ENCODE measurements at places on chromosomes 3 and 15. TPM values are rescaled to one million over a fixed set of nuclear protein-coding genes. Genes with fewer than 3 reads are reported as not detected.

DNA sequence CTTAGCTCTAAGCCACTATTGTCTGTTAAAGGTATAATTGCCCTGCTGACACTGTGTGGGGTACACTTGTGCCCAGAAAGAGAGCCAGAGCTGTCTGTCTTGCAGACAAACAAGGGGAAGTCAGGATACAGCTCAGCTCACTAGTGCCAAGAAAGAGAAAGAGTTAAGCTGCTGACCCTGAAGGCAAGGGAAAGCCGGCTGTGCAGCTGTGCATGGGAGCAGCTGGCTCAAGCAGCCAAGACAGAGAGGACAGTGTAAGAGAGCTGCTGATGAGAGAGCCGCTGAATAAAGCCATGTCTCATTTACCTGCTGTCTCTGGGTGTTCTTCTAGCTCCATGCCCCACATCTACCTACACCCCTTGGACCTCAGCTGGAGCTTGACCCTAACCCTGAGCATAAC, 428.1 kb upstream of the NAALADL2 start:
- DNase-seq: no peak
- no peak overlapping the region for H3K4me3 ChIP-seq
- no peak overlapping the region for H3K27ac ChIP-seq

DNA sequence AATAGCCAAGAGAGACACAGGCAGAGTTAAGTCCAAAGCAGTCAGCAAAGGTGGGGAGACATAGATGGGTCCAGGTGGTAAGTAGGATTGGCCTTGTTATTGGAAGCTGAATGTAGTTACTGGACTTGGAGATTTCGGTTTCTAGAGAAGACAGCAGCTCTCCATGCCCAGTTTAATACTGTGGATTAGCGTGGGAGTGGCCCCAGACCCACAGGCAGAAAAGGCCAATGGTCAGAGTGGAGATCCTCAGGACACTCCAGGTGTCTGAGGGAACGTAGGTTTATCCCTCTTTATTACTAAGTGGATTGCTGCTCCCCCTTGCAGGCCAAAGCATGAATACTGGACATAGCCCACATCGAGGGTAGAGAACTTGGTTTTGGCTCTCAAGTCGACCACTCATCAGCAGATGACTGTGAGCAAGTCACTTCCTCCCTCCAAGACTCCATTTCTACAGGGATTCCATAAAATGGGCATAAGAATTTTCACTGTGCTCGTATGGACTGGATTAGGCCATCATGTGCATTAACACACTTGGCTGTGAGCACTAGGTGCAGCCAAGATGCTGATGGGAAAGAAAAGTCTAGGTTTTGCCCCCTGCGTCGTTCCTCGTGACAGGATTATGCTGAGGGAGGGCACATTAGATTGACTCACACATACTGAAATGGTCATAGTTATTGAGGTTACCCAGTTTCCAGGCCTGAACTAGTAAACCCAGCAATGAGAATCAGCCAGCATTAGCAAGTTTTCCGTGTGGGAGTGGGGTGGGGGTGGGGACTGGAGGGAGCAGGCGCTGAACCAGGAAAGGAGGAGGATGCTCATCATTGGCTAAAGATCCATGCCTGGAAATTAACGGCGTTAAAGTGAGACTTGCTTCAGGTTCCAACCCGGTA, 225.2 kb upstream of the TPRG1 start:
- DNase-seq: no peak
- H3K27ac ChIP-seq: no peak overlapping the region
- peaks cover 4% of the 10 kb centered on the region for H3K27me3 ChIP-seq
- H3K4me1 ChIP-seq: peaks cover 6% of the 10 kb centered on the region
- peak overlapping the region; percentile 49 for H3K4me3 ChIP-seq

GRCh38 chr3:168341192-168341815, 245.6 kb upstream of the GOLIM4 start:
- H3K36me3 ChIP-seq: no peaks in the 10 kb centered on the region
- DNase-seq: no peak
- H3K4me1 ChIP-seq: no peaks in the 10 kb centered on the region
- H3K27me3 ChIP-seq: no peaks in the 10 kb centered on the region
- H3K4me3 ChIP-seq: no peak overlapping the region

DNA sequence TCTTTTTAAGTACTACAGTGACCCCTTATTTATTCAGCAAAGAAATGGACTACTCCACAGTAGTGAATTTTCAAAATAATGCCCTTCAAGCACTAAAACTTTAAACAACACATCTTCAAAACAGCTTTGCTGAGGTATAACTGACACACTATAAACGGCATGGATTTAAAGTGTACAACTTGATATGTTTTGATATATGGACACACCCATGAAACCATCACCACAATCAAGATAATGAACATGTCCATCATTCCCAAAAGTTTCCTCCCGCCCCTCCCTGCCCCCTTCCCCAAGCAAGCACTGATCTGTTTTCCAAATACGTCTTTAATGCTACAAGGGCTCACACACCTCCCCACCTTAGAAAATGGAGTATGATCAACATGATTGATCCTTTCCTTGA, 1.6 kb upstream of the FURIN start:
- no peak overlapping the region for H3K4me3 ChIP-seq
- peaks cover 16% of the 10 kb centered on the region for H3K4me1 ChIP-seq
- no peaks in the 10 kb centered on the region for H3K36me3 ChIP-seq
- H3K27ac ChIP-seq: no peak overlapping the region

GRCh38 chr3:180102134-180102533, 65.4 kb upstream of the PEX5L start:
- H3K27me3 ChIP-seq: no peaks in the 10 kb centered on the region
- no peak overlapping the region for H3K4me3 ChIP-seq
- no peak overlapping the region for H3K27ac ChIP-seq
- DNase-seq: peak; percentile 49
- no peaks in the 10 kb centered on the region for H3K36me3 ChIP-seq

- H3K27me3 ChIP-seq: no peaks in the 10 kb centered on the region
- no peak overlapping the region for H3K27ac ChIP-seq
- H3K36me3 ChIP-seq: no peaks in the 10 kb centered on the region
- no peak overlapping the region for H3K4me3 ChIP-seq
- no peaks in the 10 kb centered on the region for H3K4me1 ChIP-seq
Observed at GRCh38 chr3:5613599-5613998, 426.1 kb downstream of the EDEM1 start.

GRCh38 chr3:37147666-37148065, 26.7 kb downstream of the LRRFIP2 start:
- H3K36me3 ChIP-seq: no peaks in the 10 kb centered on the region
- no peaks in the 10 kb centered on the region for H3K4me1 ChIP-seq
- H3K27ac ChIP-seq: no peak overlapping the region
- no peak for DNase-seq
- no peaks in the 10 kb centered on the region for H3K27me3 ChIP-seq

DNA sequence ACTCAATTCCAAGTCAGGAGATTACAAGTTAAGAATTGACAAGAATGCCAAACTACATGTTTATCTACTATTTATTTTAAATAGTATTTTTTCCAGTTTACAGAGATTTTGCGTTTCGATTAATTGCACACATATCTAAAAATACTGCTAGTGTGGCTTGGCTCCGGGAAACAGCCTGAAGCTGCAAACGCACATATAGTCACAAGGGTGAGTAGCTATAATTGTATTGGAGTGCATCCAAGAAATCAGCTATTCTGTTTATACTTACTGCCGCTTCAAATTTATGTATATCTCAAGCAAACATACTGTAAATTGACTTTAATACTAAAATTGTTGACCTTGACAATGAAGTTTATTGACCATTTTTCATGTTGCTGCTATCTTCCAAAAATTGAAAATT, 77.0 kb upstream of the PLSCR5 start:
- no peak overlapping the region for H3K27ac ChIP-seq
- no peak for DNase-seq
- no peaks in the 10 kb centered on the region for H3K4me1 ChIP-seq
- no peak overlapping the region for H3K4me3 ChIP-seq
- no peaks in the 10 kb centered on the region for H3K27me3 ChIP-seq

GRCh38 chr3:70811880-70812279, 499.4 kb upstream of the MDFIC2 start:
- H3K36me3 ChIP-seq: no peaks in the 10 kb centered on the region
- no peak for DNase-seq
- no peaks in the 10 kb centered on the region for H3K27me3 ChIP-seq

GRCh38 chr3:113174801-113175485, 36.4 kb upstream of the BOC start:
- no peaks in the 10 kb centered on the region for H3K36me3 ChIP-seq
- no peak for DNase-seq
- H3K4me1 ChIP-seq: no peaks in the 10 kb centered on the region
- H3K4me3 ChIP-seq: no peak overlapping the region
- no peaks in the 10 kb centered on the region for H3K27me3 ChIP-seq
- no peak overlapping the region for H3K27ac ChIP-seq

DNA sequence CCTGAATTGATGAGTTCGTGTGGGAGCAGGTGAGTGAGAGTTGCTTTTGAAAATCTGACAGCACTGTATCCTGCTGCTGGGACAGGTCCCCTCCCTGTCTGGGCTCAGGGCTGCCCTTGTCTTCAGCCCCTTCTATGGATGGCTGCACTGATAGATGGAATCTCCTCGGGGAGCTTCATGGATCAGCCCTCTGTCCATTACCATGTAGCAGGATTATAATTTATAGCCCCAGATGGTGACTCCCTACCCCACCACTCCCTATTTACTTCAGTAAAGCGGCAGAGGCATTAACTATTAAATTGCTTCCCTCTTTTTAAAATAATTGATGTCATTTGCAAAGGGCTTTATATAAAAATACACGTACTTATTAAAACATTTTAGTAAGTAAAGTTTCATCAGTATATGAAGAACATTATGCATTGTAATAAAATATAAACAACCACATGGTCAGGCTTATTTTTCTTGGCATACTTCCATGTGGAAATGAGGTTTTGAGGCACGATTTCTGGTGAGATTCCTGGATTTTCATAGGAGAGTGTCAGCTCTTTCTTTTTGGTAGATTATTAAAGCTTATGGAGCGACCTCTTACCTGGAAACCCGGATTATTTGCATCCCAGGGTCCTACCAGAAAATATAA, 38.5 kb downstream of the MAP3K13 start:
- no peak overlapping the region for H3K4me3 ChIP-seq
- H3K27ac ChIP-seq: no peak overlapping the region
- H3K4me1 ChIP-seq: no peaks in the 10 kb centered on the region
- H3K27me3 ChIP-seq: no peaks in the 10 kb centered on the region
- no peak for DNase-seq

DNA sequence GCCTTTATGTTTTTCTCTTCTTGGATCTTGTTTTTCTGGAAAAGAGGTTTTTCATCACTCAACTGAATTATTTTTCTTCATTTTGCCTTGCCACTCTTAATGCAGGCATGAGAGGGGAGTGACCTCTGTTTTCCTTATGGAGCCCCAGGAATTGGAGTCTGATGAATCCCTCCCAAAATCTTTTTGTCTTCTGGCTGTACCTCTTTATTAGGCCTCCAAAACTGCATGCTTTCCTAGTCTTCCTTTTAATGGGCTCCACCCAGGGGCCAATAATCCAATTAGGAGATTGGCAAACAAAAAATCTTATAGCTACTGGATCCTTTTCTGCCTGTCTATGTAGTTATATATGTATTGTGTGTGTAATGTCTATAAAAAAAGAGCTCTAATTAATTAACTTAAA, 192.4 kb upstream of the PEX5L start:
- DNase-seq: no peak
- H3K4me1 ChIP-seq: no peaks in the 10 kb centered on the region
- no peak overlapping the region for H3K27ac ChIP-seq
- no peaks in the 10 kb centered on the region for H3K27me3 ChIP-seq
- H3K4me3 ChIP-seq: no peak overlapping the region

The CCR3 gene
- total RNA-seq: not detected

The TIMP4 gene
- total RNA-seq: 8.7 TPM

The BMF gene
- 30.9 TPM for total RNA-seq

The SLC22A13 gene
- total RNA-seq: 0.54 TPM

The SLC6A20 gene
- not detected for total RNA-seq

The BLM gene
- 45.6 TPM for total RNA-seq

The THRB gene
- total RNA-seq: 3.9 TPM
